Activated CD4-positive, alpha-beta memory T cell treated with anti-CD3 and anti-CD28 coated beads for 36 hours (primary cell): ENCODE measurements at places on chromosomes 2 and 18. TPM values are rescaled to one million over a fixed set of nuclear protein-coding genes. Genes with fewer than 3 reads are reported as not detected.

SAG gene
- total RNA-seq, result 0.27 TPM

NT5C1B gene
- not detected for total RNA-seq

GRCh38 chr2:74671479-74671878, 17.4 kb downstream of the SEMA4F start:
- no peaks in the 10 kb centered on the region for H3K4me1 ChIP-seq
- DNase-seq, result no peak
- no peak overlapping the region for H3K27ac ChIP-seq
- H3K4me3 ChIP-seq, result no peak overlapping the region
- H3K27me3 ChIP-seq, result no peaks in the 10 kb centered on the region

UGT1A8 gene
- total RNA-seq, result not detected

DNA sequence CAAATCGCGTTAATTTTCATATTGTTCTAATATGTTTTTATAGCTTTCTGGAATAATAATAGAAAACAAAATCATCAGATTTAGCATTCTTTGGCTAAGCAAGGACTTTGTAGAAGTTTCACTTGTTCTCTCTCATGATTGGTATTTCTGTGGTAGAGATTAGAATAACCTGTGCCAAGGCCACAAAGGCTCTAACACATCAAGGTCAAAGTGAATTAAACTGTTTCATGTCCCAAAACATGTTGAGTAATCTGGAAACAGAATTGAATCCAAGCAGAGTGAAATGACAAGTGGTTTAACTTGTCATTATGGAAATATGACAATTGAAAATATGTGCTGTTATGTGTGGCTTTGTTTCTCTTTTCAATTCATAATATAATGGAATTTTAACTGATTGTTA, 617.4 kb downstream of the CCDC85A start:
- H3K27me3 ChIP-seq, result no peaks in the 10 kb centered on the region
- no peak overlapping the region for H3K4me3 ChIP-seq
- H3K36me3 ChIP-seq, result no peaks in the 10 kb centered on the region
- no peak overlapping the region for H3K27ac ChIP-seq

DNA sequence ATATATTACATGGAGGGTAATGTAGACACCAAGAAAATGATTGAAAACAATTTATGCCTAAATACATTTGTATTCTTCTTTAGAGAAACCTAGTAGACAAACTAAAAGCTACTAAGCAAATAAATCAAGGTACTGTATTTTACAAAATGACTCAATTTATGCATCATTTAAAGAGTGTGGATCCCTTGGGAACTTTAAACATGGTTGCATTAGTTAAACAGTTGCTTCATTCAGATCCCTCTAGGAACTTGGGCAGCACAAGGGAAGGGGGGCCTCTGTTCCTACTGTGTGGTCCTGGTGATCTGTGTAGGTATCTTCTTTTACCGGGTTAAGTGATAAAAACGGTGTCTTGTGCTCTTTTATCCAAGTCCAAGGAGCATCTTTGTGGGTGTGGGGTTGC, 31.5 kb upstream of the ATP8B1 start:
- H3K27me3 ChIP-seq, result peaks cover 34% of the 10 kb centered on the region
- H3K4me1 ChIP-seq, result peaks cover 29% of the 10 kb centered on the region
- H3K27ac ChIP-seq, result no peak overlapping the region
- H3K4me3 ChIP-seq, result no peak overlapping the region

FRZB gene
- not detected for total RNA-seq

DNA sequence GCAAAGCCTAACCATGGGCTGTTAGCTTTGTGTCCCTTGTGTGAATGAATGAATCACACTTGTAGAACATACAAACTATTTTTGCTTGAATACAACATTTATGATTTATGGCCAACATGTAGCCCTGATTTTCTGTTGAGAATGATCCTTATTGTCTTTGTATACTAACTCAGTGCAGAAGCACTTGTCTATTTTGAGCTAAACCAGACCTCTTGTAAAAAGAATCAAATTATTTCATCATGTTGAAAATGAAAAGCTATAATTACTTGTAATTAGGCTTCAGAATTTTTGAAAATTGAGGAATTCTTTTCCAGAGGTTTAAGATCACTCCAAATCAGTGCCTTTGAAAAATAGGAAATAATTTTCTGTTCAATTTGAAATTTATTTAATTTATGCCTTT, 85.9 kb downstream of the ZNF407 start:
- H3K27ac ChIP-seq, result no peak overlapping the region
- H3K27me3 ChIP-seq, result no peaks in the 10 kb centered on the region
- H3K4me1 ChIP-seq, result peaks cover 23% of the 10 kb centered on the region
- H3K36me3 ChIP-seq, result peaks cover 28% of the 10 kb centered on the region
- DNase-seq, result no peak
- H3K4me3 ChIP-seq, result no peak overlapping the region

DNA sequence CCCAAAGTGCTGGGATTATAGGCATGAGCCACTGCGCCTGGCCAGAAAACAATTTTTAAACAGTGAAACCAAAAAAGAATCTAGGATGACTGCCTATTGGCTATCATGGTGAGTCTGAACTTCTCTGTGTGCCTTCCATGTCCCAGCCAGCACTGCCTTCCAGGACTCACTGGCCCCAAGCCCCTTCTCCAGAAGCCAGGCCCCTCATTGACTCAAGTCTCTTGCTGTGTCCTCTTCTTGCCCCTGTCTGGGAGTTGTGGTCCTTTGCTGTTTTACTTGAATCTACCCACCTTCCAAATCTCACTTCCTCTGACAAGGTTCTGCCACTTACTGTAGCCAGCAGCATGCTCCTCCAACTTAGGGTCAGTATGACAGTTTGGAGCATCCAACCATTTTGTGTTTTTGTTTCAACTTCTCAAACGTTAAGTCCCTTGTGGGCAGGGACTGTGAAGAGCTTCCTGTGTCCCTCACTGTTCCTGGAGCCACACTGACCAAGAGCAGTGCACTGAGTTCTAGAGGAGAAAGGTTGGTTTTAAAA, 41.7 kb downstream of the ST3GAL5 start:
- peaks cover 35% of the 10 kb centered on the region for H3K4me1 ChIP-seq
- no peak overlapping the region for H3K27ac ChIP-seq
- H3K4me3 ChIP-seq, result no peak overlapping the region
- peaks cover 15% of the 10 kb centered on the region for H3K36me3 ChIP-seq
- H3K27me3 ChIP-seq, result no peaks in the 10 kb centered on the region

- H3K36me3 ChIP-seq, result peaks cover 1% of the 10 kb centered on the region
- peak overlapping the region; percentile 63 for H3K27ac ChIP-seq
- peaks cover 35% of the 10 kb centered on the region for H3K4me1 ChIP-seq
- peaks cover 5% of the 10 kb centered on the region for H3K27me3 ChIP-seq
These were observed 16.8 kb upstream of the TMEM131 start for GRCh38 chr2:98012561-98012991.
